Kidney capillary endothelial cell (primary cell): ENCODE measurements at places on chromosomes 4 and X.

GRCh38 chr4:73257651-73258435 lies 755 bp downstream of the ANKRD17 start:
- DNase-seq: peak; percentile 30

GRCh38 chr4:158624889-158625478 lies 46.7 kb downstream of the C4orf46 start:
- DNase-seq: peak; percentile 61

- no peak for DNase-seq
Observed at GRCh38 chrX:128754130-128754529, 701.9 kb upstream of the ACTRT1 start.

DNA sequence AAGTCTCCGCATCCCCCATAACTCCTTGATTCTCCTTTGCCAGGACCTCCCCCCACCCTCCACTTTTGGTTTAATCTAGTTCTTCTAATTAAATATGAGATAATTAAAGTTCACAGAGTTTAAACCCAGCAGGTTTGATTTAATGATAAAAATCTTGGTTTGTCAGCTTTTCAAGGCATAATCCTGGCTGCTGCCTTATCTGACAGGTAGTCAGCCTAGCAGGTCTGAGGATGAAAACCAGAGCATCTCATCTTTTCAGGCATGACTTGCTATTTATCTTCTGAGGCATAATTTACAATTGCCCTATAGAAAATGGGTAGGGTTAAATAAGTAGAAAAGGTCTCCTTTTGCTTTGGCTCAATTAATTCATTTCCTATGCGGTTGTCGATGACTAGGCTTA lies 591.2 kb downstream of the RPA4 start:
- DNase-seq: no peak

- DNase-seq: no peak
Observed at GRCh38 chr4:10178763-10179162, 62.2 kb upstream of the WDR1 start.

- peak; percentile 8 for DNase-seq
Observed at GRCh38 chr4:41256131-41256739, 493 bp upstream of the UCHL1 start.

DNA sequence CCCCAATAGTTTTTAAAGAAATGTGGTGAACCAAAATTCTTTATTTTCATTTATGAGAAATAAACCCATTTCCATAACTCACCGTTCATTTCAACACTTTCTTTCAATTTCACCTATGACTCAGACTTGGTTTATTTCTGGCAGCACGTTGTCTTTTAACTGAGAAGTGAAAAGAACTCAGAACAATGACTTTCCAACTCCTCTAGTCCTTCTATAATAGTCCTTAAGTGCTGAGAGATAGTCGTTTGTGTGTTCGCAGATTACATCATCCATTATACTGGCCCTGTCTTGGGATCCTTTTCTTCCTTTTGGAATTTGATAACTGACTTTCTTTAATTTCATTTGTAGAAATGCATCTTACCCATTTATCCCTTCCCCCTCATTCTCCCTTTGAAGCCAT lies 113.6 kb downstream of the GLUD2 start:
- DNase-seq: peak; percentile 7

- DNase-seq: no peak
Observed at GRCh38 chrX:82813671-82814078, 694.4 kb upstream of the POU3F4 start.

- no peak for DNase-seq
Observed at GRCh38 chr4:139635966-139636365, 29.7 kb upstream of the MGST2 start.

GRCh38 chr4:3342182-3342854 lies 49.5 kb downstream of the RGS12 start:
- peak; percentile 84 for DNase-seq

DNA sequence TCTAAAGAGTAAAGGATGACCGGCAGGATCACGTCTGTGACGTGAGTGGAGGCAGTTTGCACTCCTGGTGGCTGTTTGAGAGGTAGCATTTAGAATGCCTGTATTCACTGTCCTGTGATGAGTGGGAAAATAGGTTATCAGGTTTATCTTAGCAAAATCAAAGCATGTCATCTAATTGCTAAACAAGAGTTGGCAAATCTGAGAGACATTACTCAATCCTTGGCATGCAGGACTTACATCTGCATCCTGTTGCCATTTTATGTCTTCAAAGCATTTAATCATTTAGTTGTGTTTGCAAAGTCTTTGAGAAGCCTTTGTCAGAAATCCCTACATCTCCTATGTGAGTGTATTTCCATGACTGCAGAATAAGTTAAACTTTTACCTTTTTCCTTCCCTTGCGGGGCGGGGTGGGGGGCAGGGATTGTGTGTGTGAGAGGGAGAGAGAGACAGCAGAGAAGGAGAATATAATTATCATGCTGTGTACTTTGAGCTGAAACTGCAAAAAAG lies 41.4 kb upstream of the MSANTD1 start:
- DNase-seq: peak; percentile 25

GRCh38 chr4:71198958-71199357 lies 139.9 kb upstream of the SLC4A4 start:
- DNase-seq: no peak

- DNase-seq: no peak
Observed at GRCh38 chr4:159432436-159432835, 329.6 kb downstream of the RAPGEF2 start.

DNA sequence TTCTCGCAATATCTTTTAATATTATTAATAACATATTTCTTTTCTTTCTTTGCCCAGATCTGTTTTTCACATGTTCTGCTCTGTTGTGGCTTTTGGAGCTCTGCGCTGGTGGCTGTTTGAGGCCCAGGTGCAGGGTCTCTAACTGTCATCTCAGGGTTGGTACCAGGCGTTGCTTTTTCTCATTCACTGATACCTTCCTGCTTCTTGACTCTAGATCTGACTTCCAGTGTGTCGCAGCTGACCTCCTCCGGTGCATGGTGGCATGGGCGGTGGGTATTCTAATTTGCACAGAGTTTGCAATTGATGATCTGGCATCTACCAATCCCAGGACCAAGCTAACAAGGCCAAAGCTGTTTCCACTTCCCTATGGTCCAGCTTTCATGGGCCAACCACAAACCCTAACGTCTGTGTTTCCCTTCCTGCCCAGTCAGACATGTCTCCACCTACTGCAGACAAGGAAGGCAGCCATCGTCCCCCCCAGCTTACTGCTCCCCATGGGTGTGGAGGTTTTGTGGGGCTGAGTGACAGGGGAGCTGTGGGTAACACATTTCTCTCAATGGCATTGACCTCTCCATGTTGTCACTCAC lies 25.2 kb downstream of the LETM1 start:
- no peak for DNase-seq

- no peak for DNase-seq
Observed at GRCh38 chrX:144732588-144732987, 514.7 kb upstream of the SPANXN1 start.

- DNase-seq: no peak
Observed at GRCh38 chr4:103429283-103429682, 231.1 kb upstream of the CENPE start.

DNA sequence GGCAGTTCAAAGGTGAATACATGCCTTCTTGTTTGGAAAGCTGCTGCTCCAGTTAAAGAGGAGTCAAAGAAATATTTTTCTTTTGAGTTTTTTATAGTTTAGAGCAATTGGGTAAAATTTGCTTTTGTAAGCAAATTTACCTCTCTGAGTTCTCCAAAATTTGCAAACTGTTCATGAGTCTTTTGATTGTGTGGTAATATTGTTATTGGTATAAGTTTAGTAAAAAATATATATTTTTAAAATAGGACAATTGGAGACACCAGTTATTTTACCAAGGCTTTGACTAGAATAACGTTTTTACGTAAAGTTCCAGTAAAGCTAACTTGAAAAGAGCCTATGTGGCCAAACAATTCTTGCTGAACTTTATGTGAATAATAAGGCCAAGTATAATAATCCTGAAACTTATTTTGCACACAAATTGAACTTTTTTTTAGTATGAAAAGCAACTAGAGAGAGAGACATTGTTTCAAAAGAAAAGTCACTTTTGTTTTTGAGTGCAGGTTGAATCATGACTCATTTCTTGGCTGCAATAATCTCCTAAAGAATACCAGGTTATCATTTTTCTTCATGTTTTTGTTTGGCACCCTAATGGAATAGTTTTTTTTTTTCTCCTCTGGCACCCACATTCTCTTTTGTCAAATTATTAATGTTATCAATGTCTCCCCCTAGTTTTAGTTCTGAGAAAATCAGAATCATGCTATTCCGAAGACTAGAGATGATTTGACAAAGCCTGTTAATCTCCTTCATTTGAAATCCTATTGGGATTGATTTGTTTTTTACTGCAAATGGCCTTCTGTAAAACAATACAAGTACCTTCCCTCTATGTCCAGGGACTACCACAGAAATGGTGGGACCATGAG lies 57.1 kb downstream of the UGT2B10 start:
- DNase-seq: no peak

- no peak for DNase-seq
Observed at GRCh38 chr4:153817466-153817865, 28.6 kb upstream of the SFRP2 start.

- DNase-seq: no peak
Observed at GRCh38 chrX:122504026-122504425, 680.1 kb upstream of the GRIA3 start.

DNA sequence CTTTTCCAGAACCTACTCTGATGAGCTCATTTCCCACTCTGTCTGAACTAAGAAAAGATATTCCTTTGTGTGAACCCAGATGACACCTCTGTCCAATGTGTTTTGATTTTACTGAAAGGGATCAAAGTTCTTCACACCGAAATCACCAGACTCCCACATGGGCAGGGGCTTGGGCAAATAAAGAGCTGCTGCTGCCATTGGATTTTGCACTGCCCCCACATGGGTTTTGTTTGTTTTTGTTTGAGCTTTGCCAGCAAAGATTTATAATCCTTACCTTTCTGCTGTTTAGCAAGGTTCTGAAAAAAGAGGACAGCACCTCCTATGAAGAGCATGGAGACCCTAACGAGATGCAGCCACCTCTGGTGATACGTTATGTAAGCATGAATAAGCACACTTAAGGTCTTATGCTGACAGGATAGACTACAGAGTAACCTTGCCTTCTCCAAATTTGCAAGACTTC lies 44.3 kb downstream of the HSD17B13 start:
- DNase-seq: no peak

- no peak for DNase-seq
Observed at GRCh38 chrX:19571711-19572110, 56.4 kb upstream of the MAP3K15 start.

GRCh38 chr4:73311428-73311827 lies 52.8 kb upstream of the ANKRD17 start:
- DNase-seq: peak; percentile 42

- DNase-seq: no peak
Observed at GRCh38 chr4:81659051-81659450, 187.3 kb upstream of the RASGEF1B start.

- no peak for DNase-seq
Observed at GRCh38 chr4:109552237-109552636, 7.8 kb upstream of the MCUB start.

- no peak for DNase-seq
Observed at GRCh38 chrX:55007656-55008055, 7.5 kb downstream of the APEX2 start.

GRCh38 chr4:71807469-71807868 lies 23.6 kb upstream of the GC start:
- DNase-seq: no peak

- no peak for DNase-seq
Observed at GRCh38 chr4:143359644-143360193, 23.0 kb downstream of the GAB1 start.

DNA sequence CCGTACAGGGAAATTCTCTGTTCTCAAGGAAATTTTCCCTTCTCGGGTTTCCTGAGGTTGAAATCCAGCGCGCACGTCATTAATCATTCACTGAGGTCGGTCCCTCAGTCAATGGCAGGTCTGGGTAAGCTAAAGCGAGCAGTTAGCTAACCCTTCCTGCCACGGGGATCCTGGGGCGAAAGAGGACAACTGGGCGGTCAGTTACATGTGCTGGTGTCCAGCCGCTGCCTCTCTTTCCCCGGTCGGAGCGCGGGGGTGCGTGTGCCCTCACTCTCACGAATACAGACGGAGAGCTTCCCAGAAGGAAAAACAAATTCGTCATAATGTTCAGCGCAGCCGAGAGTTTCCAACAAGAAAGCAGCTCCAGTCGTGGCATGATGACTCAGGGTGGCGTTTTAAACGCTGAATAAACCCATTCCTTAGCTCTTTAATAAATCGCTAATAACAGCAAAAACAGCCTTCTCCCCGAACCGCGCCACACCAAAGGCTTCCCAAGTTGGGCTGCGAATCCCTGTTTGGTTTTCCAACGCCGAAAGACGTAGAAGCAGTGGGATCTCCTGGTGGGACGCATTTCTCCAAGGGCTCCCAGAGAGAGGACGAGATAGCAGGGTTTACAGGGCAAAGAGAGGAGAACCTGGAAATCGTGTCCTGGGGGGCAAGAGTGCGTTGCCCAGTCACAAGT lies 752 bp upstream of the FGF5 start:
- peak; percentile 73 for DNase-seq

DNA sequence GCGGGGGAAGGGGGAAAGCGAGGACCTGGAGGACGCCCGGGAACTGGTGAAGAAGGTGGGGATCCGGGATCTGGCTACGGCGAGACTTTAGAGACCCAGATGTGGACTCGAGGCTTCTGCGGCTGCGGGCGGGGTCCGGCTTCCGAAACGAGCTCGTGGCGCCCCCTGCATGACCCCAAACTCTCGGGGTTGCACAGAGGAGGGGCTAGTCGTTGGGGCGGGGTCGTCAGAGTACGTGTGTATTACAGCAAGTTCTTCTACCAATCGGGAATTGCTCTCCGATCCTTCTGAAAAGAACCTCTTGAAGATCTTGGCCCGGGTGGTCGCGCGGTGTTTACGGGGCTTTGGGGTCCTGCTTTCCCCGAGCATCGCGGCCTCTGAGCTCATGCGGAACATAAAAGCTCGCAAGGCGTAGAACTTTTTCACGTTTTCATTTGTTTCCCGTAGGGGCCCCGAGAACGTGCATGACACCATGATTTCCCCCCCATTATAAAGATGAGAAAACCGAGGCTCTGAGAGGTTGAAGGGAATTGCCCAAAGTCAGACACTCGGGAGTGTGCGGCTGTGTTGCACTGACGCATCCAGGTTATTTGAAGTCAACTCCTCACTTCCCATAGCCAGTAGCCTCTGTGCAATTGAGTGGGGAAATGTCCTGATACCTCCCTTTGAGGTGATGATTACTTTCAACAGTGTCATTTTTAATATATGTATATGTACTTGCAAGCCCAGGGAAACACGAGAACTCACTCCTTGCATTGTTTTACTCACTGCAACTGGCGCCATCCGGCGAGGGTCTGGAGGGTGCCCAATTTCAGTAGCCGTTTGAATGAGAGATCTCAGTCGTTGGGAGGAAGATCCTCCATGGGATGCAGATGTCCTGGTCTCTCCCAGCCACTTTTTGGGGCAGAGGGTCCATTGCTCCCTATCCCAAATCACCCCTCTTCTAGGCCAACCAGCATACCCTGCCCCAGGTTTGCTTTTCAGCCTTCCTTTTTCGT lies at the start of gene BEND4:
Gene BEND4, minus strand, starts transcription at position 149 of the 998 bp plus-strand sequence. CDS start 512 bp downstream, outside the sequence.
- no peak for DNase-seq

DNA sequence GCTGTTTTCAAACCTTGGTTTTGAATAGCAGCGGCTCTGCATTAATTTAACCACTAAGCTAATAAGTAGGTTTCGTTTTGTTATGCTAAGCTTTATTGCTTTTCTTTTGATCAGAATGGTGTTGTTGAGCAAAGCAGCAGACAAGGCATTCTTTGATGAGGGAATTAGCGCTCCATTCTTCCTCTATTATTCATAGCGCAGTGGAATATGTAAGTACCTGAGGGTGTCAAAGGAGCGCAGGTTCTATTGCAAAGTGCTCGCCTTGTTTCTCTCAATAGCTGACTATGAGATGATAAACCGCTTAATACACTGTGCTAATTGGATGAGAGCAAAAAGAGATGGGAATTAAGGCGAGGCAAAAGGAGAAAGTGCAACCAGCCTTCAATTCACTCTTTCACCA lies 16.3 kb downstream of the ARX start:
- DNase-seq: no peak

GRCh38 chr4:139839403-139840031 lies 173.9 kb downstream of the MGST2 start:
- no peak for DNase-seq
